CD8-positive, alpha-beta T cell (primary cell): ENCODE measurements at places on chromosomes 11 and 22. TPM values are rescaled to one million over a fixed set of nuclear protein-coding genes. Genes with fewer than 3 reads are reported as not detected.

Gene SHANK3
- not detected for total RNA-seq

Gene NRIP3
- total RNA-seq = 8.8 TPM

Gene B4GAT1
- 1.8 TPM for total RNA-seq

Gene DDX17
- 348 TPM for total RNA-seq

Gene CATSPERZ
- not detected for total RNA-seq

Gene MAP6
- total RNA-seq = not detected

Gene JAML
- 40.4 TPM for total RNA-seq

Gene CRYBB1
- not detected for total RNA-seq

Gene RNF169
- total RNA-seq = 14.1 TPM

Gene OR6T1
- not detected for total RNA-seq

Gene OR8A1
- total RNA-seq = not detected

Gene KREMEN1
- total RNA-seq = not detected

Gene C11orf86
- not detected for total RNA-seq

Gene OR52B6
- not detected for total RNA-seq

DNA sequence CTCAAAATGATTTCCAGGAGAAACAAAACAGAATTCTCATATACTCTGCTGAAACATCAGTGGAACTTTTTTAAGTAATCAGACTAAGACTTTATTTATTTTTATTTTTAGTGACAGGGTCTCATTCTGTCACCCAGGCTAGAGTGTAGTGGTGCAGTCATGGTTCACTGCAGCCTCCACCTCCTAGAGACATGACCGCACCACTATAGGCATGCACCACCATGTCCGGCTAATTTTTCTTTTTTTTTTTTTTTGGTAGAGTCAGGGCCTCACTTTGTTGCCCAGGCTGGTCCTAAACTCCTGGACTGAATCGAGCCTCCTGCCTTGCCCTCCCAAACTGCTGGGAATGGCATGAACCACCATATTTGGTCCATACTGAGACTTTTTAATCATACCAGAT is 42.9 kb downstream of the PRDM10 start:
- no peak for DNase-seq

- DNase-seq = peak; percentile 63
Observed at GRCh38 chr11:45847911-45848316, 639 bp downstream of the CRY2 start.

GRCh38 chr11:119323532-119324033 is 6.7 kb upstream of the MCAM start:
- DNase-seq = peak; percentile 88

- peak; percentile 78 for DNase-seq
Observed at GRCh38 chr11:59283825-59284772, 71.4 kb upstream of the MPEG1 start.

- no peak for DNase-seq
Observed at GRCh38 chr22:47091246-47091651, 328.8 kb downstream of the TBC1D22A start.

- peak; percentile 95 for DNase-seq
Observed at GRCh38 chr11:133945087-133945974, 11.4 kb downstream of the IGSF9B start.

- peak; percentile 64 for DNase-seq
Observed at GRCh38 chr11:35145271-35145670, 6.3 kb downstream of the CD44 start.

GRCh38 chr11:15688351-15688792 is 573.6 kb downstream of the INSC start:
- DNase-seq = no peak

DNA sequence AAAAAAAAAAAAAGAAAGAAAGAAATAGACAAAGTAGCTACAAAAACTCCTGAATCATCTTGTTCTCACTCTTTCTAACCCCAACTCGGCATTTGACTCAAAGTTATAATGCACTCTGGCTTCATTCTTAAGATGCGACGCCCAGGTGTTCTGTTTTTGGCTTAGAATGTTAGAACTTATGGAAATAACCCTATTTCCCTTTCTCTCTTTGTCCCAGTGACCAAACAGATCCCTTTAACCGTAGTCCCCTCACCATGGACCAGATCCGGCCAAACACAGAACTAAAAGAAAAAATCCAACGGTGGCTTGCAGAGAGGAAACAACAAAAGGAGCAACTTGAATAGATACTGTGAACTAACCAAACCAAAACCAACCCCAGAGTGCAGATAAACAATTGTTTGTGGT is 5.3 kb upstream of the ATP5MG start:
- DNase-seq = no peak

GRCh38 chr22:36324414-36324813 is 63.4 kb downstream of the MYH9 start:
- DNase-seq = no peak

- DNase-seq = no peak
Observed at GRCh38 chr11:103845331-103845730, 191.1 kb upstream of the DDI1 start.
